ENCODE measurements at places on chromosomes 5 and 9.
A peak's percentile ranks its signal among the peaks of the same experiment; 100 is the strongest.

DNA sequence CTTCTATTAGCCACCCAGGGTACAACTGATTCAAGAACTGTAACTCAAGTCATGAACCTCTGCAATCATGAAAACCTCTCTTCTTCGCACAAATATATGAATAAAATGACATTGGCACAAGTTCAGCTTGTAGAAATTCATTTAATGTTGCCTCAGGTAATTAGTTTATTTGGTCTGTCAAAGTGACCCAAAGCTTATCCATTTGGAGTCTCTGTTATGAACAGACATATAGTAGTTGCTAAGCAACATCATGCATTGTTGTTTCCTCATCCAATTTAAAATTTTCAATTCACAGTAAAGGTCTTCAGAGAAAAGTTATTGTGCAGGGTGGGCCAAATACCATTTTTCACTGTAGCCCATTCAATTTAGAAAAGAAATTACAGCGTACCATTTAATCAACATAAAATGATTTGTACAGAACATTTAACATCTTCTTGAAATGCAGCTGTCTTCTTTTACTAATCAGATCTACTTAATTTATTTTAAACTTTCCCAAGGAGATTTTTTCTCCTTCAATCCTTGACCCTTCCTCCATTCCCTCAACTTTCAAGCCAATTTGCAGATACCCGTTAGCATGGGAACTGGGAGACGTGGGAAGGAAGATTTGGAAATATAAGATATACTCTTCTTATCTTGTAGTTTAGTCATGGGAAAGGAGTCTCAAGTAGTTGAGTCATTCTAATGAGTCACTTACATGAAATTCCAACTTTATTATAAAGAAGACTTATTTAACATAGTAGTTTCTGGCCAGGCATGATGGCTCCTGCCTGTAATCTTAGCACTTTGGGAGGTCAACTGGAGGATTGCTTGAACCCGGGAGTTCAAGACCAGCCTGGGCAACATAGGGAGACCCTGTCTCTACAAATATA is 231.3 kb downstream of the ATPSCKMT start:
- DNase-seq = peak; percentile 75

GRCh38 chr9:85212887-85213286 is 528.9 kb downstream of the AGTPBP1 start:
- peak; percentile 67 for DNase-seq

DNA sequence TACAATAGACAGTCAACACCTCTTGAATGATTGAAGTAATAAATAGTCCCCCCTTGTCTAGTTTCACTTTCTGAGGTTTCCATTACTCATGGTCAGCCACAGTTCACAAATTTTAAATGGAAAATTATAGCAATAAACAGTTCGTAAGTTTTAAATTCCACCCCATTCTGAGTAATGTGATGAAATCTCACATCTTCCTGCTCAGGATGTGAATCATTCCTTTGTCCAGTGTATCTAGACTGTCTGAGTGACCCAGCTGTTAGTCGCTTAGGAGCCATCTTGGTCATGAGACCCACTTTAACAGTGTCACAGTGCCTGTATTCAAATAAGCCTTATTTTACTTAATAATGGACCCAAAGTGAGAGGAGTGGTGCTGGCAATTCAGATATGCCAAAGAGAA is 311.6 kb upstream of the PRR16 start:
- DNase-seq = peak; percentile 77

- DNase-seq = peak; percentile 92
Observed at GRCh38 chr9:107548298-107549142, 59.0 kb upstream of the KLF4 start.

DNA sequence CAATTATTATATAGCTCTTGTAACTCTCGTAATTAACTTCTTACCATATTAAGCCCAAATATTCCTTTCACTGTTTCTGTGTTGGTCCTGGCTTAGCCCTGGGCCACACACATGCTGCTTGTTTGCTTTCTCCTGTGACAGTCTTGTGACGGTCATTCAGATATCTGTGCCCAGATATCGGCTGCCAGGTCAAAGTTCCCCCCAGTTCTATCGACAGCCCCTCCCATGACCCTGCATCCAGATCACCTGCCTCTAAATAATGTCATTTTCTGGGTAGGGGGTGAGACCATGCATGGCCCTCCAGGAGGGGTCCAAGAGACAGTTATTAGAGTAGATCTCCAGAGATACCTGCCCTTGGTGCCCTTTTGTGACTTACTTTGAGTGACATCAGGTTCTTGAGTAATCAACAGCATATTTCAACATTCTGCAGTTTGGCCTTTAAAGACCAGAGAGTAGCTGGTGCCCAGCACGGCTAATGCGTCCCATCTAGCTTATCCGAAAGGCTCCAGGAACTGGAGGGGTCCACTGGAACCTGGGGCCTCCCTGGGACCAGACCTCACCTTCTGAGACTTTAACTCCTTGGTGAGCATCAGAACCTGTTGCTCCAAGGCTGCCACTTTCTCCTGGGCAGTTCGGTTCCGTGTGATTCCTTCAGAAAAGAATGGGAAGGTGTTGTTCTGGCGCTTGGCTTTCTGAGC is 26.9 kb downstream of the TBC1D2 start:
- no peak for DNase-seq

- DNase-seq = no peak
Observed at GRCh38 chr5:175351126-175351525, 92.9 kb downstream of the DRD1 start.

DNA sequence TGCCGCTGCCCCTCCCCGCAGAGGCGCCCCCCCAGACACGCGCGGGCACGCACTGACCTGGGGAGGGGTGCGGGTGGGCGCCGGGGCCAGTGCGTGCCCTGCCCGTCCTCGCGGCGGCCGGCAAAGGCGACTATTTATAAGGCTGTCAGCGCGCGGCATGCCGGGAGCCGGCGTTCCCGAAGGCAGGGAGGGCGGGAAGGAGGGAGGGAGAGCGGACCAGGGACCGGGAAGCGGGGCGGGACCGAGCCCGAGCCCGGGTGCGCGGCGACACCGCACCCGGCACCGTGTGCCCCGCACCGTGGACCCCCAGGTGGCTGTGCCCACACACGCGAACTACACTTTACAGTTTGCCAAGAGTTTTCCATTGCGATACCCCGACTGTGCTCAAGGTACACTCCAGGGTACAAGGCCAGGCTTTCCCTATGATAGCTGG is at the start of gene AK1:
Gene AK1 (minus strand): TSS at position 110 of the 433 bp plus-strand sequence. CDS start 3,058 bp downstream, outside the sequence.
- no peak for DNase-seq

DNA sequence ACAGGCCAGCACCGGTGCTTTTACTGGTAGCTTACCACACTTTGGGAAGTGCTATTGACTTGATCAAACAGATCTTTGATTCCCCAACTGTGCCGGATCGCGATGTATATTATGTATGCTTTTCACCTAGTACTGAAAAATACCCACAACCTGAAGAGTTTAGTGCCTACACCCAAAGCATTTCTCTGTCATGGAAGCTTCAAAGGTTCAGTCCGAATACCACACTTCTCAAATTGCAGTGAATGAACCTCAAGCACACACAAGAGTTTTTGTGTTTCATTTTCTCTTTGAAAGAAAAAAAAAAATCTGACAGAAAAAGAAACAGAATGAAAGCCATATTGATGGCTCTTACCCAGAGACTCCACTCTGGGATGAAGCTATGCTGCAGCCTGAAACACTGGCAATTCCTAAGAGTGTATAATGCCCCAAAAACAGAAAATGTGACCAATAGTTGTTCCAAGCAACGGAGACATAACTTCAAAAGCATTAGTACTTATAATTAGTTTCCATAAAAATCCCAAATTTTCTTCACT is 100.9 kb downstream of the EBF1 start:
- no peak for DNase-seq

GRCh38 chr9:33192493-33193255 is 25.5 kb upstream of the B4GALT1 start:
- no peak for DNase-seq

- no peak for DNase-seq
Observed at GRCh38 chr5:163489055-163489744, 16.2 kb upstream of the MAT2B start.

GRCh38 chr5:146185161-146185560 is 2.7 kb upstream of the LARS1 start:
- no peak for DNase-seq

- no peak for DNase-seq
Observed at GRCh38 chr5:133947431-133947841, 21.0 kb downstream of the C5orf15 start.

DNA sequence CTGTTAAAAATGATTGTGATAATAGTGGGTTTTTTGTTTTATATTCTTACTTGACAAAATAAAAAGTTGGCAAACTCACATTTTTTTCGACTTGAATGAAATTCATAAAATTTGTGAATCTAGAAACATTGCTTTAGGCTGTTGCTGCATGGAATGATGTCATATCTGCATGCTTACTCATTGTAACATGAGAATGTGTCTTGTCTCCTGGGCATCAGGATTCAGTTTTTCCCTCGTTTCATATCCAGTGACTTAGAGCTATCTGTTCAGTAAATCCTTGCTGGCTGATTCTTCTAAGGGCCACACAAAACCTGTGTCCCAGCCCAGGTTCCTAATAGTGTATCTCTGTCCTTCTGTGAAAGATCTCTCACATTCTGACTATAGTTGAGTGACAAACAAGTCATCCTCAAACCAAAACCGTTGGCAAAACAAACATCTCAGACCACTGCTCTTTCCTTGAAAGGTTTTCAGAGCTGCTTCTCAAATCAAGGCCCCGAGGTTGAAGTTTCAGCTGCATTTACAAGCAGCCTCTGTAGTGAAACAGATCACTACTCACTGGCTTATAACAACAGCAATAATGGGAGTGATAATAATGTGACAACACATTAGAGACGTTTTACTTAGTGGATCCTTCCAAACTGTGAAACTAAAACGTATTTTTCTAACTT is 95.0 kb downstream of the NPR3 start:
- peak; percentile 68 for DNase-seq

DNA sequence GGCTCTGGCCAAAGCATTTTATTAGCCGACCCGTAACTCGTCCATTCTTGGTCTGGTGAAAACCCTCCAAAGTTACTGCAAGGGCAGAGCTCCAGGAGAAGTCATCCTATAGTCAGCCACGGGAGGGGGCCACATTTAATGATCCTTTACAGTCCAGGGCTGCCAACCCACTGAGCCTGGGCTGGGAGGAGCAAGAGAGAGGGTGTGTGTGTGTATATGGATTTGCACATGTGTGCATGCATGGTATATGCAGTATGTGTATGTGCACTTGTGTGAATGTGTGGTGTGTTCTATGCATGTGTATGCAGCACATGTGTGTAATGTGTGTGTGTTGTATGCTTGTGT is 4.2 kb upstream of the RASGEF1C start:
- no peak for DNase-seq

DNA sequence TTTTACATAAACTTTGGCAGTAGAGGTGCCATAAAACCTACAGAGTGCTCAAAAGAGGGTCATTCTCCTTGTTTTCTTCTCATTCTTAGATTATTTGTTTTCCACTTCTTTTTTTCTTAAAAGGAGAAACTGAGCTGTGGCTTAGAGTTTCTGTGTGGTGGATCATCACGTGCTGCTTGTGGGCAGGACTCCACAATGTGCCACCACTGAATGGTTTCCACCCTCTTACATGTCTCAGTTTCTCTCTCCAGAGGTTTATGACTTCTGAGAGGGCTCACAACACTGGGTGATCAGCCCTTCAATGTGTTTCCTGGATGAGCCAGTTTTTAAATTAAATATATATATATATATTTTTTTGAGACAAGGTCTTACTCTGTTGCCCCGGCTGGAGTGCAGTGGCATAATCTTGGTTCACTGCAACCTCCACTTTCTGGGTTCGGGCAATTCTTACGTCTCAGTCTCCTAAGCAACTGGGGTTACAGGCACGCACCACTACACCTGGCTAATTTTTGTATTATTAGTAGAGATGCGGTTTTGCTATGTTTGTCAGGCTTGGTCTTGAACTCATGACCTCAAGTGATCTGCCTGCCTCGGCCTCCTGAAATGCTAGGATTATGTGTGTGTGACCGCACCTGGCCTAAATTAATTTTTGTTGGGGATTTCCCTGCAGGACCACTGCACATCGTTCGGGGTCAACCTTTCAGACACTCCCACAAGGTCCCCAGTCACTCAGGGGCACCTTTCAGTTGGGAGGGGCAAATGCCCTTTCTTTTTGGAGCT is 3.1 kb upstream of the UNC13B start:
- no peak for DNase-seq

- no peak for DNase-seq
Observed at GRCh38 chr5:148586796-148587195, 67.5 kb downstream of the HTR4 start.

DNA sequence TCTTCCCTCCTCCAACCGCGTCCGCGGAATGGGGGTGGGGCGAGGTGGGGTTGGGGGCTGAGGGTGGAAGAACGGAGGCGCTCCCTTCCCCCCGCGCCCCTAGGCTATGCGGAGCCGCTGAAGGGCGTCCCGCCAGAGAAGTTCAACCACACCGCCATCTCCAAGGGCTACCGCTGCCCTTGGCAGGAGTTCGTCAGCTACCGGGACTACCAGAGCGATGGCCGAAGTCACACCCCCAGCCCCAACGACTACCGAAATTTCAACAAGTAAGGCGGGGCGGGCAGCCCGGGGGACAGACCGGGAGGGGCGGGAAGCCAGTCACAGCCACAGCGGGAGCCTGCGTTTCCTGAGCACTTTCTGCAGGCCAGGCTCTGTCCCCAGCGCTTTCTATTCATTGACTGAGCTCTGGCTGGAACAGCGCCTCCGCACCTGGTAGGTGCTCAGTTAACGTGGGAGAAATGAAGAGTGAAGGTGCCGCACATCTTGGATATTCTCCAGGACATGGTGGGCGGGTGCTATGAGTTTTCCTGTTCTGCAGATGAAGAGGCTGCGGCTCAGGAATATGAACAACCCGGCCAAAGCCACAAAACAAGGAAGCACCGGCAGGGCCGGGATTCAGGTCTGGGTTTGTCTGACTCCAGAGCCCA is 11.3 kb downstream of the MYOZ3 start:
- DNase-seq = no peak

- DNase-seq = no peak
Observed at GRCh38 chr9:34796924-34797323, 87.0 kb upstream of the CCL21 start.

GRCh38 chr5:176697934-176698538 is 50.8 kb downstream of the TSPAN17 start:
- DNase-seq = no peak

GRCh38 chr5:30832519-30832918 is 361.0 kb upstream of the CDH6 start:
- DNase-seq = no peak

Measured in AG09309 (cell line).